ENCODE measurements at places on chromosomes 2 and 18.

- DNase-seq: no peak
Observed at GRCh38 chr2:172095905-172096625, 6.6 kb downstream of the DLX2 start.

DNA sequence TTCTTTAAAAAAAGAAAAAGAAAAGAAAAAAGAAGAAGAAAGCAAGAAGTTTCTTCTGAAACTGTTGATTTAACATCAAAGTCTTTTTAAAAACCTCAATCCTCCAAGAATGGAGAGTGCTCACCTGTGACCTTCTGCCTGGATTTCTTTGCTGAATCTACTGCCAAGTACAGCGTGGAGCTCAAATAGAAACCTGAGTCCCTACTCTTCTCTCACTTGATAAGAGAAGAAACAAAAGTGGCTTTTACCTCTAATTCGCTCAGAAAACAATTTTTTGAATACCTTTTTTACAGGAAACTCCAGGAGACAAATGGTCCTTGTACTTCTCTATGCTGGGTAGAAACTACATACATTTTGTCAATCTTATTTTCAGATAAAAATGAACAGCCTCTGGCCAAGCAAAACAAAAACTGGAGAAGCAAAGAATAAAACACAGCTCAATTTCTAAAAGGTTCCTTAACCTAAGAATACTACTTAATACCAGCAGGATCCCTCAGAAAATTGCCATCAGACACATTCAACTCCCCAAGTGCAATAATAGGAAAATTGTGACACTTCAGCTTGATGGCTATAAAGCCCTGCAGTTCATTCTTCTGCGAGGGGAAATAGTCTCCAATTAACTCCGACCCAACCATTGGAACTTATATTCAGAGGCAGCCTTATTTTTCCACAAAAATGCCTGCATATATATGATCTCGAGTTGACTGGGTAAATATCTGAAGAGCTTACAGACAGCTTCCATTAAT lies 85.8 kb downstream of the GRB14 start:
- DNase-seq: no peak

- DNase-seq: no peak
Observed at GRCh38 chr2:240235149-240235803, 94.8 kb upstream of the OTOS start.

DNA sequence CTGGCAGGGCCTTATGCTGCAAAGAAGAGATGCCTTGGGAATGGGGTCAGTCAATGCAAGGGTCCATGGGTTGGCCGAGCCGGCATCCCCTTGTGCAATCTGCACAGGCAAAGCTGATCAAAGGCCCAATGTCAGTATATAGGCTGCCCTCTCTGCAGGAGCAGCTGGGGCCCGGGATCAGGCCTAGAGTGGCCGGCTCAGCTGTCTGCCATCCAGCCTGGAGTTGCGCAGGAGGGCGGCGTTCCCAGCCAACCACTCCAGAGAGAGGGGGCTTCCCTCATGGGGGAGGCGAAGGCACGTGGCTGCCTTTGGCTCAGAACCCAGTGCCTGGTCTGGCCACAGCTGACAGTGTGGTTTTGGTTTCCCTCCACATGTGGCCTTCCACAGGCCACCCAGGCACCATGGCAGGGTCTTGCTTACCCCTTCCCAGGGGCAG lies 3.9 kb downstream of the INPP5D start:
- DNase-seq: no peak

DNA sequence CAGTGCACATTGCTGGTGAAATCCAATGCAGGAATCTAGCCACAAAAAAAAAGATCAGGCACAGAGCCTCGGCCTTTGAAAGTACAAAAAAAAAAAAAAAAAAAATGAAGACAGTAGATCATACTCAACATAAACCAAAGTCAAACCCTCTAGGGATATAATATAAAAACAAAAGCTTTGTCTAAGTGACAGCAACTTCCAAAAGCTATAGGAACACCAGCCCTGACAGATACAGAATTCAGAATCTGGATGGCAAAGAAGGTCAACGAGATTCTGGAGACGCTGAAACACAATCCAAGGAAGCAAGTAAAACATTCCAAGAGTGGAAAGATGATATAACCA lies 54.0 kb upstream of the SCN1A start:
- DNase-seq: no peak

GRCh38 chr2:10265329-10266132 lies 37.2 kb upstream of the HPCAL1 start:
- no peak for DNase-seq

GRCh38 chr2:168244318-168244717 lies 3.1 kb downstream of the STK39 start:
- DNase-seq: no peak

- DNase-seq: no peak
Observed at GRCh38 chr2:105744909-105745853, at the start of gene NCK2. NCK2 (plus strand) TSS chr2:105744912; CDS start chr2:105855064, 110,152 bp downstream.

DNA sequence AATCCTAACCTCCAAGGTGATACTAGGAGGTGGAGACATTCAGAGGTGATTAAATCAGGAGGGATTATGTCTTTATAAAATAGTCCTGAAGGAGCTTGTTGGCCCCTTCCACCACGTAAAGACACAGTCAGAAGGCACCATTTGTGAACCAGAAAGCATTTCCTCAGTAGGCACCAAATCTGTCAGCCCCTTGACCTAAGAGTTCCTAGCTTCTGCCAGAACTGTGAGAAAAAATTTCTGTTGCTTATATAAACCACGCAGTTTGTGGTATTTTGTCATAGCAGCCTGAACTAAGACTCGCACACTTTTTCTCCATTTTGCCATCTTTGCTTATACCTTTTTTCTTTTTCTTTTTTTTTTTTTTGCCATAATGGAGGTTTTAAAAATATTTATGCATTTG lies 18.6 kb upstream of the NARS1 start:
- DNase-seq: no peak

GRCh38 chr2:208189810-208190503 lies at the start of gene C2orf80:
C2orf80 (minus strand) TSS chr2:208190030; CDS start chr2:208186986, 3,044 bp downstream.
- DNase-seq: no peak

- no peak for DNase-seq
Observed at GRCh38 chr18:61995618-61996017, 102.8 kb upstream of the RNF152 start.

GRCh38 chr2:189504238-189504637 lies 63.0 kb downstream of the WDR75 start:
- no peak for DNase-seq
